Stimulated activated CD4-positive, alpha-beta T cell treated with anti-CD3 and anti-CD28 coated beads, Interleukin-2, amount 100 ng/mL, for 4 hours (primary cell): ENCODE measurements at places on chromosomes 1 and 21.

GRCh38 chr1:108962681-108963051 is 618 bp downstream of the CLCC1 start:
- DNase-seq = no peak

DNA sequence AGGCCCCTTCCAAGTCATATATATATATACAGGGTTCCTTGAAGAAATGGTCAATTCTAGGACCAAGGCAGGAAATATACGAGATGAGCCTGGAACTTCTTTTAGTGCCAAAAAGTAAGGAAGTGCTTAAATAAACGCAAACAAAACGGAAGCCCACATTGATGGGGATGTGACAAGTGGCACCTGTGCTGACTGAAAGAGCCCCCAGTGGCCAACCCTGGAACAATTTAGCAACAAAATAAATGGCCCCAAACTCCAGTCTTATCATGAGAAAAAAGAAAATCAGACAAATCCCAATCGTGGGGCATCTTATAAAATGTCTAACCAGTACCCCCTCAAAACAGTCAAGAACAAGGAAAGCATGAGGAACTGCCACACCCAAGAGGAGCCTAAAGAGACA is 17.7 kb downstream of the PLA2G5 start:
- DNase-seq = no peak

DNA sequence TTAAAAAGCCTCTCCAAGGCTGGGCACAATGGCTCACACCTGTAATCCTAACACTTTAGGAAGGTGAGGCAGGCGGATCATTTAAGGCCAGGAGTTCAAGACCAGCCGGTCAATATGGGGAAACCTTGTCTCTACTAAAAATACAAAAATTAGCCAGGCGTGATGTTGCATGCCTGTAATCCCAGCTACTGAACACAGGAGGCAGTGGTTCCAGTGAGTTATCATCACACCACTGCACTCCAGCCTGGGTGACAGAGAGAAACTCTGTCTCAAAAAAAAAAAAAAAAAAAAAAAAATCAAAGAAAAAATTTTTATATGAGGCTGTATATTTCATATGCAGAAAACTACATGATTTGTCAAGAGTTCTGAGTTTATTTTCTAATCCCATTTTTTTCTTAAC is 1107.1 kb upstream of the TMPRSS15 start:
- no peak for DNase-seq

GRCh38 chr1:230875370-230875769 is 7.0 kb upstream of the C1orf198 start:
- no peak for DNase-seq

GRCh38 chr1:11026903-11027302 is 14.4 kb downstream of the TARDBP start:
- no peak for DNase-seq

DNA sequence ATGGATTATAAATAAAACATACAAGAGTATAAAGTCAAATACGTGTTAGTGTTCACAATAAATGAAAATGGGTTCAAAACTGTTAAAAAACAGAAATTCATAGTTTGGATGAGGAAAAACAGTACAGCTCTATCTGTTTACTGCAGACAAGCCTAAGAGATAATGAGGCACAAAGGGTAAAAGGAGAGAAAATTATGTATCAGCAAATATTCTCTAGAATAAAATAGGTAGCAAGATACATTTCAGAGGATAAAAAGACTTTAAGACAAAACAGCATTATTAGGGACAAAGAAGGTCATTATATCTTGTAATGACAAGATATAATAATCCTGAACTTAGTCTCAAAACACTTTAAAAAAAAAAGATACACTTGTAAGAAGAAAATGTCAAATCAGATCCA is 123.1 kb downstream of the EPHB2 start:
- no peak for DNase-seq

- no peak for DNase-seq
Measured at GRCh38 chr1:68142461-68142860, 89.9 kb downstream of the WLS start.

DNA sequence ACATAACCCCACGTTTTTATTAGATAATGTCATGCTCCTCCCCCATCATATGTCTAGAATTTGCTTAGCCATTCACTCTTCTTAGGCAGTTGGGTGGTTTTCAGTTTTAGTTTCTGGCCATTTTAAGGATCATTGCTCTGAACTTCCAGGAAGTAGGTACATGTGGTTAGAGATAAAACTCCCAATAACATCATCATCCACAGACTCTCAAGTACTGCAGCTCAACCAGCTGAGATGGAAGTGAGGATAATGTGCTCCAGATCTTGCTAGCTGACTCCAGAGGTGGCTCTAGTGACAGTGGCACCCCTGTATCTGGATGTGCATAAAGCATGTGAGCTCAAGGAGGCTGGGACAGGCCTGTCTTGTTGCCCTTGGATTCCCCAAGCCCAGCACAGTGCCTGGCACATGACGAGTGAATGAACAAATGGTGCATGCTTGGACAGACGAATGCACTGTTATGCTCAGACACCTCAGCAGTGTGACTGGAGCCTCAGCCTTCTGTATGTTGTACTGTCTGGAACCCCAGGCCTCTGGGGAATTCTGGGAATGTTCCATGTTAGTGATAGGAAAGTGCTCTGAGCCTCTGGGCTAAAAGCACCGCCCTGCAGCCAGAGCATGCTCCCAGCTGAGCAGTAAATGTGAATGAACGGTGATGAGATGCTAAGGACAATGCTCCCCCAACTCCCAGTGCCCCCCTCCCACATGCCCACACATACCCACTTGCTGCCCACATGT is 16.4 kb upstream of the KCNN3 start:
- DNase-seq = no peak

GRCh38 chr21:38925923-38926322 is 120.2 kb downstream of the ETS2 start:
- DNase-seq = no peak

DNA sequence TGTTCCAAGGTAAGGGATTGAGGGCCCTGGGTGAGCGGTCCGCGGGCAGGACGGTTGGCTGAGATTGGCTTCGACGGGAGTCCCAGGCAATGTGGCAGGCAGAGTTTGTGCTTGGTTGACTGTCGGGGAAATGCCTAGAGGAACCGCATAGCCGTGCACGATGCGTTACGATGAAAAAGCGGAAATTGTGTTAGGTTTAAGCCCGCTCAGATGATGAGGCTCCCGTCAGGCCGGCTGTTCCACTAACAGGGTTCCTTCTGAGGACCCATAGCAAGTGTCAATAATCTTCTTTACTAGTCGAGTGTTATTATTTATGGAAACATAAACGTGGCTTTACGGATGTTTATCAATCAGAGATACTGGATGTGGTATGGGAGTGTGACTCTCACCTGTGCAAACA is 117.8 kb upstream of the COL6A1 start:
- no peak for DNase-seq

GRCh38 chr1:162660574-162660973 is 28.3 kb downstream of the DDR2 start:
- no peak for DNase-seq

DNA sequence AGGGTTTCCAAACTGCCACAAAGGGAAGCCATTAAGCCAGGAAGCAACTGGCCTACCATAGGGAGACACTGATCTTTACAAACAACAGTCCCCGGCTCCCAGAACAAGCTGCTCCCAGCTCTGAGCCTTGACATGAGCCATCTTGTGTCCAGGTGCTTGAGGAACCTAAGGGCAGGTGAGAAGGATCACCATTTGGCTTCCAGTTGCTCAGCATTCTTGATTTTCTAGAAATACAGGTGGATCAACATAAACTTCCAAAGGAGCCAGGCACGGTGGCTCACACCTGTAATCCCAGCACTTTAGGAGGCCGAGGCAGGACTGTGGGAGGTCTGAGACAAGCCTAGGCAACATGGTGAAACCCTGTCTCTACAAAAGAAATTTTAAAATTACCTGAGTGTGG is 21.6 kb downstream of the ZBTB17 start:
- no peak for DNase-seq

DNA sequence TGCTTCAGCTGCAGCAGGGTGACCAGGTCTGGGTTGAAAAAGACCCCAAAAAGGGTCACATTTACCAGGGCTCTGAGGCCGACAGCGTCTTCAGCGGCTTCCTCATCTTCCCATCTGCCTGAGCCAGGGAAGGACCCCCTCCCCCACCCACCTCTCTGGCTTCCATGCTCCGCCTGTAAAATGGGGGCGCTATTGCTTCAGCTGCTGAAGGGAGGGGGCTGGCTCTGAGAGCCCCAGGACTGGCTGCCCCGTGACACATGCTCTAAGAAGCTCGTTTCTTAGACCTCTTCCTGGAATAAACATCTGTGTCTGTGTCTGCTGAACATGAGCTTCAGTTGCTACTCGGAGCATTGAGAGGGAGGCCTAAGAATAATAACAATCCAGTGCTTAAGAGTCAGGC is 2.9 kb downstream of the C1QA start:
- no peak for DNase-seq

DNA sequence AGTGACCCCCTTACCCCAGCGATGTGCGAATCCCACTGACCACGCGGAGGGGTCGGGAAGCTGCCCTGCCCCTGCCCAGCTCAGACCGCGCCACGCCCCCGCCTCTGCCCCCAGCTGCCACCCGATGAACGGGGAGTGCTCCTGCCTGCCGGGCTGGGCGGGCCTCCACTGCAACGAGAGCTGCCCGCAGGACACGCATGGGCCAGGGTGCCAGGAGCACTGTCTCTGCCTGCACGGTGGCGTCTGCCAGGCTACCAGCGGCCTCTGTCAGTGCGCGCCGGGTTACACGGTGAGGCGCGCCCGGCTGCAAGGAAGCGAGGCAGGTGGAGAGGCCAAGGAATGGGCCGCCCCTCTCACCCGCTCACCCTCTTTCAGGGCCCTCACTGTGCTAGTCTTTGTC is 11.9 kb upstream of the LRRC71 start:
- DNase-seq = no peak

DNA sequence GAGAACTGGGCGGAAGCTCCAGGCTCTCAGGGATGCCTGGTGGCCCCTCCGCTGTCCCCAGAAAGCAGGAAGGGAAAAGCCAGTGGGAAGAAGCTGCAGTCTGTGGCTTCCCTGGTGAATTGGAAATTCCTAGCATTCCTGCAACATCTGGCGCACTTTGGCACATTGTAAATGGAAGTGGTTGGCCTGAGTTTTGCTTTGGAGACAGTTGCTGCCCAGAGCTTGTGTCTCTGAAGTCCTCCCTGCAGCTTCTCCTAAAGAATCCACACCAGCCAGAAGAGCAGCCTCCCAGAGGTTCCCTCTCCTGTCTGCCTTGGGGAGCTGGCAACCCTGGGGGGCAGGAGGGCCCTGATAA is 48.2 kb downstream of the ARHGEF10L start:
- no peak for DNase-seq

DNA sequence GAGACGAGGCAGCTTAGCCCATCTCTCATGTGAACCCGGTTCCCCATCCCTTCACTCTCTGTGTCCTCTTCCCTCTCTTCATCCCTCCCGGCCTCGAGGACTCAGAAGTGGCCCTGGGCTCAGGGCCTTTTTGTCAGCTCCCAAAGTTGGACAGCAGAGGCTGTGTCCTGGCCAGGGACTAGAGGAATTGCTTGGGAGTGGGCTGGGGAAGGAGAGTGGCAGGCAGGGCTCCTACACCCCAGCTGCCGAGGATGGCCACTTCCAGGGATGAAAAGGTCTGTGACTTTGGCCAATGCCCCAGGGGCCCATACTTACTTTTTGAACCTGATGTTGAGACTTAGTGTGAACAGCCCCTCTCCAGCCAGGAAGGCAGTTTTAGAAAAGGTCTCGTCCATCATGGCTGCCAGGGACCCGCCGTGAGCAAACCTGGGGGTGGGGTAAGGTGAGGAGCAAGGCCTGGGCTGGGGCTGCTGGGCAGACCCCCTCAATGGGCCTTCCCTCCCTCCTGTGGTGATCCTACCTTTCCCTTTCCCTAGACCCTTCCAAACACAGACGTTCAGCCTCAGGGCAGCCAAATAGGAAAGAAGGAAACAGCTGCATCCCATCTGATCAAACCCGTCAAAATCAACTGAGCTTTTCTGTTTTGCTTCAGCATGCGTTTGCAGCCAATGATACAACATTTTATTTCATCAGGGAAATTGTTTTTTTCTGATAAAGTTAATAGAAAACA is 5.5 kb downstream of the THEM5 start:
- DNase-seq = no peak

DNA sequence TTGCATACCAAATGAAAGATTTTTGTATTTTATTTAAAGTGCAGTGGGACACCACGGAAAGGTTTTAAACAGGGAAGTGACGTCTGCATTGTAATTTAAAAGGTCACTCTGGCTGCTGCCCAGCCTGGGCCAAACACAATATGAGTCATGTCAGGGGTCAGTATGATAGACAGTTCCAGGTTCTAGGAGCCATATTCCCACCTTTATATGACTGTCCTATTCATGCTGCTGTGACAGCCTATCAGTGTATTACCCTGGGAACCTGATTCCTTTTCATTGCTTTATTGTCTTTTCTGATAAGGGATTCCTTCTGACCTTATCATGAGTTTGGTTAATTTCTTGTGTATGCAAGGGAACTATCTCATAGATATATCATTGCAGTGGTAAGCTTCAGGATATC is 5.3 kb downstream of the VANGL1 start:
- DNase-seq = no peak

GRCh38 chr1:200150721-200151120 is 123.2 kb downstream of the NR5A2 start:
- DNase-seq = no peak

DNA sequence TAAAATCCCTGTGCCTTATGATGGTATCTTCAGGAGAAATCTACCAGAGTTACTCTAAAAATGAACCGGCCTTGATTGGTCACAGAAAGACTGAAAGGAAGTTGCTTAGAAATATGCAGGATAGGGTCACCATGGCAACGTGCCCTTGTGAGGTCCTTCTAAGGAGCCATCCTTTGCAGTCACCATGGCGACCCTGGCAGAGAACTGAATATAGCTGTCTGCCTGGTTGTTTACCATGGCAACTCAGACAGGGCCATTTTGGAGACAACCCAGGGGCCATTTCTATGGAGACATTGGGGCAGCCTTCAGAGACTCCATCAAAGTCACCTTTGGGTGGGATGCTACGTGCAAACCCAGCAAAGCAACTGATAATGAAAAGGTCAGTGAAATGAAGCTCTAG is 43.0 kb downstream of the SNX7 start:
- no peak for DNase-seq

GRCh38 chr1:186404454-186405051 is 28.9 kb downstream of the ODR4 start:
- DNase-seq = no peak

DNA sequence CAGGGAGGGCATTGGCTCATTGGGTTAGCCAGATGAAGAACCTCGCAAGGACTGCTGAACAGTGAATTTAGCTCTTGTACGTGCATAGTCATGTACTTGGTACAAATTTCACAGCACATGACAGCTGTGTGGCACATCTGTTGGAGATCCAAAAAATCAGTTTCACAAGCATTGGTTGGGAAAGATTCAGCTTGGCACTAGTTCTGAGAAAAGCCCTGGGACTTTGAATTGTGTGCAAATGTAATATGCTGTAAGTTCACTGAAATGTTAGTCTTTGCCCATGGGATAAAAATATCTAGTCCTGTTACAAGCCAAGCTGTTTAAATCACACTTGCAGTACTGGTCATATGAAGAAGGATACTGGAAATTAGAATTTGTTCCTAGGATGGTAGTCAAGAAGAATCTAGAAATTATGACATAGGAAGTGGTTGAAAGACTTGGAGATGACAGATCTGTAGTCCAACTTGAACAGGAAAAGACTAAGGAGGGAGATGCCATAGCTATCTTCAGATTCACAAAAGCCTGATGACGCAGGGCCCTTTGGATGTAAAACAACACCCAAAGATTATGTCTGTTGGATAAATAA is 19.2 kb downstream of the LAMC2 start:
- DNase-seq = no peak

- DNase-seq = no peak
Measured at GRCh38 chr1:154802982-154803920, 66.8 kb downstream of the KCNN3 start.
